Fibroblast of lung (primary cell): ENCODE measurements at places on chromosomes 6 and 20.

DNA sequence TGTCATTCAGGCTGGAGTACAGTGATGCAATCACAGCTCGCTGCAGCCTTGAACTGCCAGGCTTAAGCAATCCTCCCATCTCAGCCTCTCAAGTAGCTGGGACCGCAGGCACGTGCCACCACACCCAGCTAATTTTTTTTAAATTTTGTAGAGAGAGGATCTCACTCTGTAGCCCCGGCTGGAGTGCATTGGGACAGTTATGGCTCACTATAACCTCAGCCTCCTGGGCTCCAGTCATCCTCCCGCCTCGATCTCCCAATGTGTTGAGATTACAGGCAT lies 86.5 kb downstream of the SERAC1 start:
- no peak for DNase-seq

DNA sequence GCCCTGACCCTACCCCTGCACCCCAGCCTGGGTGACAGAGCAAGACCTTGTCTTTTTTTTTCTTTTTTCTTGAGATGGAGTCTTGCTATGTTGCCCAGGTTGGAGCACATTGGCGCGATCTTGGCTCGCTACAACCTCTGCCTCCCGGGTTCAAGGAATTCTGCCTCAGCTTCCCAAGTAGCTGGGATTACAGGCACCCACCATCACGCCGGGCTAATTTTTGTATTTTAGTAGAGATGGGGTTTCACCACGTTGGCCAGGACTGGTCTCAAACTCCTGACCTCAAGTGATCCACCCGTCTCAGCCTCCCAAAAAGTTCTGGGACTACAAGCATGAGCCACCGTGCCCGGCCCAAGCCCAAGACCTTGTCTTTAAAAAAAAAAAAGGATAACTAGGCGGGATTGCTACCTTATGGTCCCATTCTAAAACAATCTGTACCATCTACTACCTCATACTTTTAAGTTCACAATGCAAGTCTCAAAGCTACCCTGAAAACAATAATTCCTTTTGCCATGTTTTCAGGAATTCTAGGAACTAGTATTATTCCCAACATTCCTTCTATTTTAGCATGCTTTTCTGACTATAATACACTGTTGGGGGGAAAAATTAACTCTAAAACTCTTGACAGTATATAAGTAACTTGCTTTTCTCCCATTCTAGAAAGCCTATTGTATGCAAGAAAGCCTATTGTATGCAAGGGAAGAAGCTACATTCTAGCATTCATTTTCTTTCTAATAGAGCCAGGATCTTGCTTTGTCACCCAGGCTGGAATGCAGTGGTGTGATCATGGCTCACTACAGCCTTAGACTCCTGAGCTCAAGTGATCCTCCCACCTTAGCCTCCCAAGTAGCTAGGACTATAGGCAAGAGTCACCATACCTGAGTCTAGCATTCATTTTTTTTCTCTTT lies 6.6 kb downstream of the TUBB start:
- no peak for DNase-seq

DNA sequence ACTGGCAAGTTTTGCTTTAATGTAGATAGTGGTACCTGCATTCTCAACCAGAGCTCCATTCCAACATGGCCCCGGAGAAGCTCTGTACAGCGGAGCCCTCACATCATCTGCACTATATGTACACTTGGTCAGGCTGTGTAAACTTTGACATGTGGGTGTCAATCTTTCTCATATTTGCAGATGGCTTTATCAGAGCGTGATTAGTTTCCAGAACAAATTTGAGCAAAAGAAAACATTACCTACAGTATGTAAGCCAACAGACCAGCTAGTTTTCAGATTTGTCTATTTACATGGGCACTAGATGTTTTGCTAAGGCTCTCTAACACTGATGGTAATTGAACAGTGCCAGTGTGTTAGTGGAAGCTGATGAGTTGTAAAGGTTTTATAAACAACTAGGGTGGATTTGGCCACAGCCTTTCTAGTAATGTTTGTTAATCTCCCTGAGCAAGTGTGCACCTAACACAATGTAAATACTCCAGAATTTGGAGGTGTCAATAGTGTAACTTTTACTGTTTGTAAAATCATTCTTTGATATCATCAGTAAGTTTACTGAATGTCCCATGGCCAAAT lies 131.8 kb downstream of the FOXA2 start:
- no peak for DNase-seq

GRCh38 chr6:163804991-163805390 lies 390.5 kb downstream of the QKI start:
- DNase-seq = peak; percentile 74
